ENCODE measurements at places on chromosomes 16 and 17. TPM values are rescaled to one million over a fixed set of nuclear protein-coding genes. Genes with fewer than 3 reads are reported as not detected.

Gene MYH1
- total RNA-seq, result not detected

Gene IRX5
- total RNA-seq, result 0.32 TPM

Gene PSMD3
- 125 TPM for total RNA-seq

Gene ODAD4
- total RNA-seq, result 0.73 TPM

Gene CCL17
- total RNA-seq, result not detected

Gene TXNDC11
- 50.8 TPM for total RNA-seq

Gene EFCAB5
- 0.52 TPM for total RNA-seq

Gene SLC12A3
- total RNA-seq, result not detected

Gene CPHXL2
- total RNA-seq, result not detected

Gene PMFBP1
- 1.1 TPM for total RNA-seq

Gene BCL6B
- 0.39 TPM for total RNA-seq

Gene SHISA9
- total RNA-seq, result 0.02 TPM

Gene LPCAT2
- 12.5 TPM for total RNA-seq

Gene MT1G
- total RNA-seq, result 30.1 TPM

Gene SDR42E2
- not detected for total RNA-seq

Gene SCGB1C2
- not detected for total RNA-seq

Gene XYLT1
- 47.7 TPM for total RNA-seq

Gene PLA2G10
- total RNA-seq, result not detected

Gene TAT
- not detected for total RNA-seq

Gene GPR139
- total RNA-seq, result not detected

Gene MYH11
- not detected for total RNA-seq

Gene CDC42EP4
- total RNA-seq, result 1.6 TPM

Gene MT1E
- 169 TPM for total RNA-seq

Measured in T-helper 2 cell treated with Interferon-gamma antibody and Interleukin-4, amounts not matched to agents 100 ng/mL and 5 ng/mL, for 36 hours (primary cell).